ENCODE measurements at places on chromosomes 7 and 10. TPM values are rescaled to one million over a fixed set of nuclear protein-coding genes. Genes with fewer than 3 reads are reported as not detected.

DNA sequence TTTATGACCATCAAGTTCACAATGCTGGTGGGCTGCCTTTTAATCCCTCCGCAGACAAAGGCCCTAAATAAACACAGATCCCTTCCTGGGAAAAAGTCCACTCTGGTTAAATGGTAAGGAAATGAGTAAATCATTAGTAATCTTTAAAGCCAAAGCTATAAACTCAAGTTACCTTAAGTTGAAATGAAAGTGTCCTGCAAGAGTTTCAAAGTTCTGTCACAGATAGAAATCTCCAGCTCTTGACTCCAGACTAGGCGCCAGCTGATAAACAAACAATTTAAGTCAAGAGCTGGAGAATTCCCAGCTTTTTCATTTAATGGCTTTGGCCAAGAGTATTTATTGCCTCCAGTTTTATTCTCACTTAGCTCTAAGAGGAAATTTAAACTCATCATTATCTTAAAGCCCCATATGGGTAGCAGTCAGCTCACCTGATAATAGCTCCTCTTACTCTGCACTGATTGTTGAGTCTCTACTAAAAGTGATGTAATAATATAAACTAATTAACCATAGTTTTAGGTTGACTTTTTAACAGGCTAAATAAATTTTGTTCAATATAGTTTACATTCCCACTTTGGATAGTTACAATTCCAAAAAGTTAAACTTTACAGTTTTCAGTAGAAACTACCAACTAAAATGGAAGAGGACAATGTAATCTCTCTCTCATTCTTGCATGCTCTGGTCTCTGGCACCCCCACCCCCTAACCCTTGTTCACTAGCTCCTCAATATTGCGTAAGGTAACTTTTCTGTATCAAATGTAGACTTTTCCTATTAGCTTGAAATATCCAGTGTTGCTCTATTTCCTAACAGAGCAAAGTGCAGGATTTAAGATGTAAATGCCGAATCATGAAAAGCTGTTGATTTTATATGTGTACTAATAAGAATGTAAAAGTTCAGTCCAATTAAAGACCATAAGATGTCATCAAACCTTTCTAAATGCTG is 56.1 kb downstream of the HIBADH start:
- peak; percentile 85 for DNase-seq

- peak; percentile 52 for DNase-seq
Observed at GRCh38 chr10:132098539-132099388, 33.0 kb downstream of the JAKMIP3 start.

GRCh38 chr7:159019111-159019510 is 125.6 kb downstream of the VIPR2 start:
- DNase-seq = no peak

- DNase-seq = no peak
Observed at GRCh38 chr10:120744040-120744439, 107.1 kb upstream of the WDR11 start.

DNA sequence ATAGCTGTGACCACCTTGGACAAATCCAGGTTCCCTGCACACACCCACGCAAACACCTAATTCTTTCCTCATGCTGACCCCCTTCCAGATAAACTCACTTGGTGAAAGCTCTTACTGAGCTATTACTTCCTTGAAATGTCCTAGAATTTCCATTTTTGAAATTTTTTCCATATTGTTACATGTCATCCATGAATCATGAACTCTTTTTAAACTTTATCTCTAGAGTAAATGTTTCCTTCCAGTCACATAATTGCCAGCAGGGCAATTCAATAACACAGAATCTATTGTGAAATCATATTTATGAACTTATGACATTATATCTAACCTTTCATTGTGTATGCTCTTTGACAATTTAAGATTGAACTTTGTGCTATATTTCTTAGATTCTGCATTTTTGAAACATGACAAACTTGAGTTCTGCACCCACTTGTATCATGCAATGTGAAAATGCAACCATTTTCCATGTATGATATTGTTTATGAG is 26.8 kb upstream of the FGL2 start:
- DNase-seq = no peak

DNA sequence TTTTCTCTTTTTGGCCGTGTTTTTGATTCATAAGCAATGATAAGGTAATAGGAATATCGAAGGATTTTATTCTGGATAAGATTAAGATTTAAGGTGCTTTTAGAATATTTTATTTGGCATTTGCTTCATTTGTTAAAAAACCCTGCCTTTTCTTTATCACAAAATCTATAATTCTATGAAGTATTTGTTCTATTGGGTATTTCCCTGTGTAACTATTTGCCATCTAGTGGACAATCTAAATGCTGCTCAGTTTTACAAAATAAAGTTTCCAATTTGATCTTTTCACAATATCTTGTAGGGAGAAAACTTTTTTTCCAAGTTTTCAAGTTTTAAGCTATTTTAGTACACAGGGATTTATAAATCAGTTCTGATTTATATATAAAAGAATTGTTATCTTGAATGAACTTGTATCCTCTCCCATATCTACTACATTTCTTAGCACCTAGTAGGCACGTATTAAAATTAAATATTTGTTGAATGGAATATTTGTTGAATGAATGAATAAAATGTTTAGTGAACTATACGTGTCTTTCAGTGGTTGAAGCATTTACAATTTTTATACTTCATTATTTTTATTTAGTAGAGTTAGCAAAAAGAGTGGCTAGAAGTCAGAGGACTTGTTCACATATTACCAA is 26.5 kb downstream of the ANKRD7 start:
- DNase-seq = no peak

Gene ZNF467
- total RNA-seq = 0.80 TPM

- DNase-seq = no peak
Observed at GRCh38 chr7:12884033-12884432, 196.6 kb downstream of the ARL4A start.

GRCh38 chr10:20993389-20993788 is 96.3 kb upstream of the NEBL start:
- peak; percentile 72 for DNase-seq

DNA sequence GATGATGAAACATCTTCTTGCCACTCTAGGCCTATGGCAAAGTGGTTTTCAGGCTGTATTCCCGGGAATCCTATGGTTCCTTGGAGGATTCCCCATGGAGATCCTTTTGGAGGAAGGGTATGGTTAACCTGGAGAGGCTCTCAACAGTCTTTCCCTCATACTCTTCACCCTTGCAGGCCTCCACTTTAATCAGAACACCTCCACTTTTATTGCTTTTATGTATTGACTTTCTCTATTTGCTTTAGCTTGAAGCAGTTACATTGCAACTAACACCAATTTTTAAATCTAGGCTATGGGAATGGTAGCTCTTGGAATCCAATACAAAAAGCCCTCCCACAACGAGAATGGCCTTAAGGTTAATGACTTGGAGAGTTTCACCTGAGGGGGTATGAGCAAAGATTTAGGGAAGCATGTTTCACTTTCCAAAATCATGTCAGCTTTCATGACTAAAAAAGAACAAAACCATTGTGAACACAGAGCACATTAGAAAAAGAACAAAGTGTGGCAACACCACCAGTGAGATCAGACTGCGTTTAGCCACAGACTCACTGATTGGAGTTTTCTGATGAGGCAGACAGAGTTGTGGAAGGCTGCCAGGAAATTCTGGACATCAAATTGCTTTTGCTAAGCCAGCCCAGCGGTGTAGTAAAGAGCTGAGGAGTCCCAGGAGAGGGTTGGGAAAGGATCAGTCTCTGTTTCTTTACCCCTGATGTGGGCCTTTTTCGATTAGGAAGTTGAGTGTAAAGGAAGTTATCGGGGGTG is 130.4 kb upstream of the BMPER start:
- peak; percentile 80 for DNase-seq

DNA sequence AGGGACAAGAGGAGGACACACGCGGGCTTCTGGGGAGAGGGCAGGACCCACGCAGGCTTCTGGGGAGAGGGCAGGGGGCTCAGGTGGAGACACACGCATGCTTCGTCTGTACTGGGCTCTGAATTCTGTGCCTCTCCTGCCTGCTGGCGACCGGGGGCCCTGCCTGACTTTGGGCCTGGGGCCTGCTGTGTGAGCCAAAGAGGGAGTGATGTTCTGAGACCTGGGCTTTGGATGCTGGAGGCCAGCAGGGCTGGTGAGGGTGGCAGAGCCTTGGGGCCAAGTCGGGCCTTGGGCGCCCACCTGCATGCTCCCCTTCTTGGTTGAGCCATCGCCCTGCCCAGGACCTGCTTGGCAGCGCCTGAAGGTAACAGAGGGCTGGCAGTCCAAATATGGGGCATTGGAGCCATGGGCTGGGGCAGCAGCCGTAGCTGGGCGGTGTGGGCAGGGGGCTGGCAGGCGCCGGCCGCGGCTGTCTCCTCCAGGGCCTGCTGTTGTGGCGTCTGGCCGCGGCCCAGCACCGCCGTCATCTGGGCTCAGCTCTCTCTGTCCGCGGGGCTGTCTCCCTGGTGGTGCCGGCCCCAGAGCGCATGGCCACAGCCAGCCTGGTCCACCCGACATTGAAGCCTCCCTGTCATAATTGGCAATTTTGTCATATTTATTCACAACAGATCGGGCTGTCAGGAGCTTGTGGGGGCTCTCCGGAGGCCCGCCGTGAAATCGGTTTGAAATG is 78.9 kb downstream of the UNCX start:
- no peak for DNase-seq

Gene LGI1
- not detected for total RNA-seq

DNA sequence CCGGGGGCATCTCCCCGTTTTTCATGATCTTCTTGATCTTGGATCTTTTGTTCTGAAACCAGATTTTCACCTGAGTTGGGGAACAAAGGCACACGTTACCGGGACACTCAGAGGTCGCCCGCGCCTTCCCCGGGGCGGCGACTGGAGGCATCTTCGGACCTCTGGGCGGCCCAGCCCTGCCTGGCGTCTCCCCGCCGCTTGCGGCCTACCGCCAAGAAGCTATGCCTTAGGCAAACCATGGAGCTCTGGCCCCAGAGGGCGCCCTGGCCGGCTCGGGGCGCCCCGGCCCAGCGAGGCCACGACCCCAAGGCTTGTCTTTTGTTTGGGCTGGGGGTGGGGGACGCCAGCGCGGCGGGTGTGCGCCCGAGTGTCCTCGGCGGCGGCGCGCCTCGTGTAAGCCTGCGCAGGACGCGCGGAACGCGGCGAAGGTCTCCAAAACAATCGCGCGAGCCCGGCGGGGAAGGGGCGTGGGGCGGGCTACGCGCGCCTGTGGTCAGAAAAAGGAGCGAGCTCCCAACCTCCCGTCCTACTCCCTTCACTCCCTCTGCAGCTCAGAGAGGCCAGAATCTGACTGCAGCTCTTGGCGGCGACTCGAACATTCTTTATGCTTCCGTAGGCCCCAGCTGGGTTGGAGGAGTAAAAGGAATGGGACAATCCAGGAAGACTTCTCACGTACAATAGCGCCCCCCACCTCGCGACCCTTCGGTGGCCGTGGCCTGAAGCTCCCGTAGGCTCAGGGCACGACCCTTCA is 3.5 kb downstream of the DLX5 start:
- no peak for DNase-seq

DNA sequence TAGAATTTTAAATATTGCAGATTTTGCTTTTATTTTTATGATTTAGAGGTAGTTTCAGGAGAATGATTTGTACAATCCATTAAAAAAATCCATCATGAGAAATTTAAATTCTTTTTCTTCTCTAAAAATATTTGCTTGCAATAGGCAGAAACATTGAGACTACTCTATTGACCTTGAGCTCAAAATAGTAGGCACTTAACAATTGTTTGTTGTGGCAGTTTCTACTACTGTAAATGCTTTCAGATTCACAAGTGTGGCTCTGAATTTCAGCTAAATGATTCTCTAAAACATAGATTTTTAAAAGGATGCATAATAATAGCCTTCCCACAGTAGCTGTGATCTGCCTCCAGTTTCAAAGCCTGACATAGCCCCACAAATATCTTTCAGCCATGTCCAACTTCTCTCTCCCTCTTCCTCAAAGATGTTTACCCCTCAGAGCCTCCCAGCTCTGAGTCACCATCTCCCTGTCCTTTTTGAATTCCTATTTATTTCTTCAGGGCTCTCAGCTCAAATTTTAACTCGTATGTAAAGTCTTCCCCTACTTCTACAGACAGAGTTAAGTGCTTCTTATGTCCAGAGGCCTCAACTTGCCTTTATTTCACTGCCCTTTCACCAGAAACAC is 160.5 kb downstream of the AOAH start:
- DNase-seq = peak; percentile 27

GRCh38 chr10:91140995-91141549 is 79.4 kb upstream of the PCGF5 start:
- no peak for DNase-seq

Gene CHN2
- 15.3 TPM for total RNA-seq

DNA sequence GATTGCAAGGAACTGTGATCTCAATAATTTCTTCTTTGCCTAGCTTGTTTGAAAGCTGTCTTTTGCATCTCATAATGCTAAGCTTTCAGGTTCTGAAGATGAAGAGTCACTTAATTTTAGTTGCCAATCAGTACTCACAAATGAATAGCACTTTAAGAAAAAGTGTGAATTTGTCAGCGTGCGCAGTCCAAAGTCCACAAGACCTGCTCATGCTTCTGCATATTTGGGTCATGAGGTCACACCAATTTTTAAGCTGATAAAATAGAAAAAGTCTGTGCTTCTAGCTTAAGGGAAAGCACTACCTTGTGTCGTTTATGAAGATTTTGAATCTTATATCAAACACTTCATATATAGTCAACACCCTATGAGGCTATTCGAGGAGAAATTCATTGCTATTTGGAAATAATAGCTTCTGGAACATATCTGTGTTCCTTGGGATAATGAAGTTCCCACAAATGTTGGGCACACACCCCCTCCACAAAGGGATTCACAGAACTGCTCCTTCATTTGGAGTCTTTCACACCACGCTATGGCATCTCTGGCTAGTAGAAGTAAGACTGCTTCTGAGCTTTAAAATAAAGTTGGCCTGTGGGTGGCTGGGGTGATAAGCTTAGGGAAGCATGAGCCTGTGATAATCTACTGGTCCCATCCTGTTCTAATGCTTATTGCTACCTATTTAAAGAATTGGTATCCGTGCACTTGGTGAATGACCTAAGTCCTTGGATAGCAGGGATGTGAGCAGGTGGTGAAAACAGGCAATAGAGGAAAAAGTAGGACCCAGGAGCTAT is 33.3 kb downstream of the A1CF start:
- no peak for DNase-seq

DNA sequence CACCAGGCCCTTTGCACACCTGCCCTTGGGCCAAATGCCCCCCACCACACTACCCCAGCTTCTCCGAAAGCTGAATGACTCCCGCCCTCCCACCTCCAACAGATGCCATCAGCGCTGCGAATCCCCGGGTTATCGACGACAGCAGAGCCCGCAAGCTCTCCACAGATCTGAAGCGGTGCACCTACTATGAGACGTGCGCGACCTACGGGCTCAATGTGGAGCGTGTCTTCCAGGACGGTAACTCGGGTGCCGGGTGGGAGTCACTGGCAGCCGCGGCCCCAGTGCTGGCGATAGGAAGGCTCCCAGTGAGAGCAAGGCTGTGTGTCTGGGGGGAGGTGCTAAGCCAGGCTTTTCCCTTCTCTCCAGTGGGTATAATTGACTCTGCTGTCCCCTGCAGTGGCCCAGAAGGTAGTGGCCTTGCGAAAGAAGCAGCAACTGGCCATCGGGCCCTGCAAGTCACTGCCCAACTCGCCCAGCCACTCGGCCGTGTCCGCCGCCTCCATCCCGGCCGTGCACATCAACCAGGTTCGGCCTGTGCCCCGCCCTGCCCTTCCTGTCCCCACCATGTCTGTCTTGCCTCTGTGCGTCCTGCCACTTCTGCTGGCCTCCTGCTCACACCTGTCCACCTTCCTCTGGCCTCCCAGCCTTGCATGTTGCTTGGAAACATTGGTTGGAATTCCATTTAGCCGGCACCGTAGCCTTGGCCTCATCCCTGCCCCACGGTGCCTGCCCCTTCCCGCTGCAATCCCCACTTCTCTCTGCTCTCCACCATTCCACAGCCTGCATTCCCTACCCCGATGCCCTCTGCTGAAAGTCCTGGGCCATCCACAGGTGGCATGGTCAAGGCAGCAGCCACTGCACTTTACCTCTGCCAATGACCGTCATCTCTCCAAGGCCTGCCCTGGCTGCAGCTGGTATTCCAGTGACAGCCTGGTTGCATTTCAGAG is 32.1 kb downstream of the AGAP3 start:
- DNase-seq = no peak
